ENCODE measurements at places on chromosomes 3 and 15.
A peak's percentile ranks its signal among the peaks of the same experiment; 100 is the strongest.

GRCh38 chr15:58212909-58213526, 74.8 kb downstream of the AQP9 start:
- no peak for DNase-seq

GRCh38 chr3:157126365-157126764, 33.6 kb downstream of the CCNL1 start:
- no peak for DNase-seq

DNA sequence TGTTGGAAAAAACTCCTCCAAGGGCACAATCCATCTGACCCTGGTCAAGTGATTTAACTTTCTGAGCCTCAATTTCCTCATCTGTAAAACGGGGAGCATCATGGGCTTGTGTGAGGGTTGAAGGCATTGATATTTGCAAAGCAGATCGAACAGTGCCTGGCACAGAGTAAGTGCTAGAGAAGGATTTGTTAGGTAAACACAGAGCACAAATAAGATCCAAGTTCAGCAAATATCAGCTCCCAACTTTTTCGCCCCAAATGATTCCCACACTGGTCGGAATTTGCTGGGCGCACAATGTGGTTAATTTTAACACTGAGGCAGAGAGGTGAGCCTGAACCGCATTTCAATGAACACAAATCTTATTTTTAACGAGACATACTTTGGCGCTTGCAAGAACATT, 76.3 kb upstream of the ATP2B2 start:
- DNase-seq = no peak

DNA sequence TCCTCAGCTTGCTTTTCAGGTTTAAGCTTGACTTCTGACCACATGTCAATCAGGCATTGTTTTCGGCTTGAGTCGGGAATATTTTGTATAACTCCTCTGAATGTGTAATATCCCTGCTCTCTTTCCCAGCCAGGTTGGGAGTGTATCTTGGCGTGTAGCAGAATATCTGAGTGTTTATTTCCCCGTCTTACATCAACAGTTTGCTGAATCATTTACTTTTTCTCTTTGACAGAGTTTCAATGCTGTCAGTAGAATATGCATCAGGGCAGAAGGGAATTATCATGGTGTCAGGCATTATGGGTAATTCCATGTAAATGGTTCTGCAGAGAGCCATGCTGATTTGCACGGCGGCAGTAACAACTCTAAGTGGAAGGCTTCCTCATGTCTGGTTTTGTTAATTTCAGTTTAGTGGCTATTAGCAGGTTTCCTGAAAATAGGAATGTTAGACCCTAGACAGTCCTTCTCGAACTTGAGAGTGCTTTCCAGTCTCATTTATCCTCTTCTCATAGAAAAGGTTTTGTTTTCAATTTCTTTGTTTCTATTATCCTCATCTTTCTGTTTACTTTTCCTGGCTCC, 566.3 kb downstream of the AGBL1 start:
- DNase-seq = no peak

DNA sequence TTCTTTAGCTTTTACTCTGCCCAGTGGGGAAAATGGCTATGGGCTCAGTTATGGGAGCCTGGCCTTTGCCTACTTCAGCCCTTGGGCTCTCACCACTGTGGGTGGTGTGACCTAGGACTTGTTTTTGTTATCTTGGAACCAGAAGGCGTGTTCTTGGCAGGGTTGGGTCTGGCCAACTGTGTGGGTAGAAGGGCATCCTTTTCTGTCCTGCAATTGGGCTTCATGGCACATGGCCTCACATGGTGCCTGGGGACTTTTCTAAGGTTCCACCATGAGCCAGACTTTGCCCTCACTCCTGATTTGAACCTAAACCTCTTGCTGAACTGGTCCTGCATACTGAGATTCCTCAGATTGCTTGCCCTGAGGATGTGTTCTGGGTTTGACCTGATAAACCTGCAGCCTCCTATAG, 1.7 kb downstream of the GLYCTK start:
- no peak for DNase-seq

- DNase-seq = no peak
Measured at GRCh38 chr15:66876731-66877476, 174.9 kb downstream of the SMAD6 start.

- DNase-seq = no peak
Measured at GRCh38 chr3:33441225-33441976, 1.2 kb upstream of the UBP1 start.

DNA sequence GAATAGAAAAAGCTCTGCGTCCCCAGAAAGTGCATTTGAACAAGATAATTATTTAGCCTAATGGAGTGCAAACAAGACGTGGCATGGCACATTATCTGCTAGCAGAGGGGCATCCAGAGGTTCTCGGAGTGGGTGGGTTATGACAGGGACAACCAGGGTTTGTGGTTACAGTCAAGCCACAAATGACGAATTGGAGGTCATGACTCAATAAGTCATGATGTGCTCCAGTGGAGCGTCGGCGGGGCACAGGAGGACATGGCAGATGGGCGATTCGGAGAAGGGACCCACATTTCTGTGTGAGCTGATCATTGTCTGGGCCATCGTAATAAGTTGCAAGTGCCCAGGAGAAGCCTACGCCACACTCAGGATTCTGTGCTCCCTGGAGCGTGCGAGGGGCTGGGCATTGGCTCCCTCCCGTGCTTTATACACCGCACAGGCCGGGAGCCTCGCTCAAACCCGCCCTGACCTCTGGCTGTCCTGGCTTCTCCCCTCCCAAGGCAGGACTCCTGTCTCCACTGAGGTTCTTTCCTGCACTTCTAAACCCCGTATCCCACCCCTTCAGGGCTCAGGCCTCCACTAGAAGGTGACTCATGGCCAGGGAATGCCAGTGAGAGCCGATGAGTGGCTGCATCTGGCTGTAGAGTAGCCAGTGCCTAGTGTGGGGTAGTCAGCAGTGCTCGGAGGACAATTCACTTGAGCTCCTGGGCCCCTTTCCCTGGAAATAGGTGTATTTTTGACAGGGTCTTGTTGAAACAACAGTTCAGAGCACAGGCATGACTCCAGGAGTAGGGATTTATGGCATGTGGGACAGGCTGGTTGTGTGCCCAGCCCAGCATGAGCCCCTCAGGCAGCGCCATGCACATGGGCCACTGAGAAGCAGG, 67.4 kb downstream of the GRIP2 start:
- DNase-seq = no peak

- peak; percentile 49 for DNase-seq
Measured at GRCh38 chr3:46368569-46368968, 2.2 kb upstream of the CCR5 start.

DNA sequence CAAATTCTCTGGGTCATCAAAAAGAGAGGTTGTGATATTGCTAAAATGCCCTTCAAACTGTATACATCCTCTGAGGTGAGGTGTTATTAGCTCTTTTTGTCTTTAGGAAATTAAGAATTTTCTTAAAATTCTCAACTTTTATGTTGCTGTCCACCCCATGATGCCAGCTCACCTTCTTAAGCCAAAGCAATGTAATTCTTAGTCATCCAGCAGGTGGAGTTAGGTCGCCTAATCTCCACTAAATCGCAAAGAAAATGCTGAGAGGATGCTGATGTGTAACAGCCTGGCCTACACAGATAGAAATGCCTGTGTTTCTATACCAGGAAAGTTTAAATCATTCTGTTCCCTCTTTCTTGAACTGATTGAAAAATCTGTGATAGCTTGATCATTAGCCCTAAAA, 770.2 kb upstream of the ALCAM start:
- DNase-seq = no peak

DNA sequence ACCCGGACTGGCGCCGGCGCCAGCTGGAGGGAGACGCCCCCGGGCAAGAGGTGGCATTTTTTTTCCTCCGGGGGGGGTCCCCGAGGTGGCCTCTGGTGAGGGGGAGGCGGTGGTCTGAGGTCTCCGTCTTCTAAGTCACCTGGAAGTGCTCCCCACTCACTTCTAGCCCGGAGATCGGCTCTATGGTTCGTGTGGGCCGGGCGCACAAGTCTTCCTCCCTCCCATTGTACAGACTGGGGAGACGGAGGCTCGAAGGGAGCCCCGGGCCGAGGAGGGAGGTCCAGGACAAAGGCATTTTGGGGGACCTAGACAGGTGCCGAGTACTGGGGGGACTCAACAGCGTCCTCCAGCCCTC, 4.4 kb downstream of the GATA2 start:
- DNase-seq = no peak

DNA sequence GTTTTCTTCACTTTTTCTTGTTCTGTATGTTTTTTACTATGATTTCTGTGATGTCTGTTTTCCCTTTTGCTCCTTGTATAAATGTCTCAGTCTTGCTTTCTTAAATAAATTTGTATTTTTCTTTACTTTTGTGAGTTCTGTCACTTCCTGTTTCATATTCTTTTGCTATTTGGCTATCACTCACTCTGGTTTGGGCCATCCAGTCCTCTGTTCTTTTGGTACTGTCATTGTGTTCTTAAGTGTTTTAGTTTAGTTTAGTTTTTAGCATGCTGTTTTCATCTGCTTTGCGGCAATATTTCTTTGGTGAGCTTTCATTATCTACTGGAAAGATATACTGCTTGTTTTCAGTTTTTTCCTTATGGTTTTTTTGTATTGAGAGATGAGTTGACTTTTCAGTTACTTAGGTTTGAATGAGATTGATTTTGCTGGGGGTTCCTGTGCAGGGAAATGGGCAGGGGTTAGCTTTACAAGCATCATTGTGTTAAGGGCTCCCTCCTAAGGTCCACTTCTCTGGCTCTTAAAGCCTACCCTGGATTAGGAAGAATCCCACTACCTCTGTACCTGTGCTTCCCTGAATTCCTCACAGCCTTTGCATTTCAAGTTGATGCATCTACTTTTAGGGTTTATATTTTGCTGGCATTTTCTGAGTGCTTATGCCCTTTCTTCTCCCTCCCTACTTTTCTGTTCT, 35.1 kb downstream of the PDCD6IP start:
- DNase-seq = no peak

GRCh38 chr15:80155001-80155377, 2.2 kb downstream of the FAH start:
- no peak for DNase-seq

DNA sequence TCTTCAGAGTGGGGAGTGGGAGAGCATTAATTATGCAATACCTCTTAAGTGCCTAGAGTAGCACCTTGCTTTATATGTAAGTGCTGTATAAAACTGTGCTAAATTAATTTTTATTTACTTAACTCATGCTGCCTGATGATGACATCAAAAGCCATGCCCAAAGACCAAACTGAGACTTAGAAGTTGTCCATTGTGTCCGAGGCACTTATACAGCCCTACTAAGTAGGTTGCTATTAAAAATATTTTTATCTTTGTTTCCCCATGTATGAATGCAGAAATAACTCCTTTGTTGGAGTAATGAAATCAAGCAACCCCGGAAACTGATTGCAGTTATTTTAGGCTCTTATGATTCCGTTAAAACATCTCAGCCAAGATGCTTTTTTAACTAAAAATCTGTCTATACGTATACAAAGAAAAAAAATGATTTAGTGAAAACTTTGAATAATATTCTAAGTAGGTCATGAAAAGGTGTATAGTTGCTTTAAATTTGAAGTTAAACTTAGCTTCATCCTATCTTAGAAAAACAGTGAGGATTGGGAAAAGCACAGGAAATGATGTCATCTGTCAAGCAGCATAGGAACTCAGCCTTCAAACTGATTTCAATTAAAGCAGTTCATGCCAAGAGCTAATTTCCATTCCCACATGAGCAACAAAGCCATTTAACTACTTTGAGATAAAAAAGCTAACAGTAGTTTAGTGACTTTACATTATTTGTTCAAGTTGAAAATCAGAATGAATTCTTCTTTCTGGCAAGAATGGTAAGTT, 43.0 kb downstream of the FBN1 start:
- no peak for DNase-seq

- no peak for DNase-seq
Measured at GRCh38 chr3:71103430-71103921, 480.1 kb downstream of the FOXP1 start.

GRCh38 chr3:138114431-138114918, 933 bp downstream of the DZIP1L start:
- no peak for DNase-seq

DNA sequence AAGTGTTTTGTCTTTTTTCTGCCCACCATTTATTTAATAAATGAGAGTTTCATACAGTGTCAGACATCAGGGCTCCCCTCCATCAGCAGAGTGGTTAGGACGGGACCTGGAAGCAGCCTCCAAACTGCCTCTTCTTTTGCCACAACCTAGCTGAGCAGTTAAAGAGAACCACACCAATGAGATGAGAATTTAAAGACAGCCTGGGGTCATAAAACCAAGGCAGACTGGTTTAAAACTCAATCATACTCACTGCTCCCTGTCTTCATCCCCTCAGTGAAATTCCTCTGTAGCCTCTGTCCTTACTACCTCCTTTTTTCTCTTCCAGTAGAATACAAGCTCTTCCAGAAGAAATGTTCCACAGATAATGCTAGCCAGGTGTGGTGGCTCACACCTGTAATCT, 78.7 kb downstream of the WWTR1 start:
- no peak for DNase-seq

DNA sequence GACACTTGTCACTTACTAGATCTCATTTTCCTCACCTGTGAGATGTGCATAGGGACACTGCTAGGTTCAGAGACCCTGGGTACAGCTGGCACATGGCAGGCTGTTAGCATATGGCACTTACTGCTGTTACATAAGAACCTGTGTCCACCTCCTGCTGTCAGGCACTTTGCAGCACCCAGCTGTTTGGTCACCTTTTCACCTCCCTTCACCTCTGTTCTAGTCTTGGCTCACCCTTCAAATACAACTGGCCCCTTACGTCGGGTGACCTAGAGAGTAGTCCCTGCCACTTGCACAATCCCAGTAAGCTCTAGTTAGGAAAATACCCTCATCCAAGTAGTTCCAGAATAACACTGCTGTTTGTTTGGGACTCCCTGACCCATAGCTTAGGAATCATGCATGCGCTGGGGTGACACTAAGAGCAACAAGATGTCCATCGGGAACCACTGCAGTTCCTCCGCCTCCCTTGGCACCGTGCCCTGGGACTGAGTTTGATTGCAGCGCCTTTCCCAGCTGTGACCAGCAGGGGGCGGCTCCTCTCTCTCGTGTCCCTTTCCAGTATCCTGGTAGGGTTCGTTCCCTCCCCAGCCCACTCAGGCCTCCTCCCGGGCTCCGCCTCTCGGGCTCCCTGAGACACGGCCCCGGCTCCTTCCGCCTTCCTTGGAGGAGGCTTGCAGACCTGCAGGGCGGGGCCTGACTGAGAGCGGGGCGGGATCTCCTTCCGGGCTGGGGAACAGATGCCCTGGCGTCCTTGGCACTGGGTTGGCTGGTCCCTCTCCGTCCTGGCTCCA, 78.6 kb downstream of the ABHD5 start:
- peak; percentile 69 for DNase-seq

DNA sequence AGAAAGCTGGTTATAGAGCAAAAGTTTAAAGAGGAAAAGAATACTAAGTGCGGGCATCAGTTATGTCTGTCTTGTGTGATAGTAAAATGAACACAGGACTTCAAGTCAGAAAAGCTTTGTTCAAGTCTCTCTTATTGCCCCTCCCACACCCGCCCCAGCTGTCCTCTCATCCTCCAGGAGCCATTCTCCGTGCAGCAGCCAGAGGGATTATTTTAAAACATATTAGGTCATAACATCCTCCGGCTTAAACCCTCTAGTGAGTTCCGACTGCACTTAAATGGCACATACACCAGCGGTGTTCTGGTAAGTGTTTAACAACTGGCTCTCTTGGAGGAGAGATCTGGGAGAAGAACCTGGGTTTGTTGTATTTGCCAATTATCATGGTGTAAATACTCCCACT, 104.8 kb upstream of the TNFAIP8L3 start:
- no peak for DNase-seq
